ENCODE measurements at places on chromosomes 16 and 17.
A peak's percentile ranks its signal among the peaks of the same experiment; 100 is the strongest.

GRCh38 chr17:74316220-74316619 is 9.8 kb upstream of the KIF19 start:
- DNase-seq: no peak

- no peak for DNase-seq
These were observed 1.2 kb upstream of the MPP3 start for GRCh38 chr17:43834106-43834505.

- DNase-seq: peak; percentile 87
These were observed 5.4 kb downstream of the LRRC75A start for GRCh38 chr17:16486373-16487250.

- DNase-seq: no peak
These were observed 156.5 kb downstream of the RGS9 start for GRCh38 chr17:65293584-65294180.
